Brain microvascular endothelial cell (primary cell): ENCODE measurements at places on chromosomes 7 and 10.
A peak's percentile ranks its signal among the peaks of the same experiment; 100 is the strongest.

GRCh38 chr10:116421815-116422214 is 5.8 kb upstream of the PNLIPRP3 start:
- no peak for DNase-seq

GRCh38 chr7:68544851-68545250 is 1053.4 kb upstream of the AUTS2 start:
- no peak for DNase-seq

DNA sequence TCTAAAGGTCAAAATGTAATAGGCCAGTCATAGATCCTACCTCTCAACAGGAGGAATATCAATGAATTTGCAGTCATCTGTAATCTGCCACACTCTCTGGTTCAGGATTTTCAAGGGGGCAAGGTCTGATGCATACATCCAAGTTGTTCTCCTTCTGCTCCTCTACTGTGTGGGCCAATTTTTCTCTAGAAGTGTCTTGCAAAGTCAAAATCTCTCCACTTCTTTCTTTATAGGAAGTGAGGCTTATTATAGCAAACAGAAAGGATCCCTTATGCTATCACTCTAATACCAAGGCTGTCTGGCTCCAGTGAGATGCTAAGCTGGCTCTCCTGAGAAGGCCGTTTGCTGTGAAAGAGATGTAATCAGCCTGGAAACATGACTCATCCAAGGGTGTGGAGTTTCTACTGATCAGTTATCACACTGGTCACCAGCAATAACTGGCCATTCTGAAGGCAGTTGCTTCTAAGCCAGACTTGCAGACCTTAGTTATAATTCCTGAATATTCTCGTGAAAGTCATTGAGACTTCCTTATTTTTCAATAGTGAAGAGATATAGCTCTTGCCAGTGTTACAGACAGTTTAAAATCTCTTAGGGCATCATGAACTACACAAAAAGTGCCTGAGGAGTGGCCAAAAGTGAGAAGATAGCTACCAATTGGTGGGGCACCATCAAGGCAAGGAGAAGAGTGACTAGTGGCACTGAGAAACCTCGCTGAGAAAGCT is 43.2 kb upstream of the LRGUK start:
- peak; percentile 15 for DNase-seq

GRCh38 chr7:5872326-5872725 is 8.3 kb upstream of the OCM start:
- DNase-seq = no peak

DNA sequence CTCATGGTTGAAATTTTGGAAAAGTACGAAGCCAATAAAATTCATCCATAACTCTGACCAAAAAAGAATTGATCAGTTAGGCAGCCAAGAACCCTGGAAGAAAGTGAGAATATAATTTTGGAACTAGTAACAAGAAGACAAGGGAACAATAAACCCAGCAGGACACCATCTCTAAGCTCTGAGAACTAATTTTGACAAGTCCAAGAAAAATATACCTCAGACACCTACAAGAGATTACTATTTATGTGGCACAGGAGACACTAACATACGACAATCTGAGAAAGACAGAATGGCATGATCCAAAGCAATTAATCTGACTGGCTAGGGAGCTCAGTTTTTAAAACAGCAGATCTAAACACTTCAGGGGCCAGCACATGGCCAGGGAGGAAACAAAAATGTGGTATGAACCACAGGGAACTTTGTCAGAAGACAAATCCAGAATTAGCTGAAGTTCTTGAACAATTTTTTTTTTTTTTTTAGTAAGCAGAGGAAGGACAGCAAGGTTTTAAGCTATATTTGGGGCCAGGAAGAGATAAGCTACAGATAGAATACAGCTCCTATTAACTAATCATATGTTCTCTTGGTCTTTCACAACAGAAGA is 38.9 kb downstream of the PARD3 start:
- DNase-seq = no peak

GRCh38 chr10:111146025-111146640 is 69.3 kb downstream of the ADRA2A start:
- no peak for DNase-seq

DNA sequence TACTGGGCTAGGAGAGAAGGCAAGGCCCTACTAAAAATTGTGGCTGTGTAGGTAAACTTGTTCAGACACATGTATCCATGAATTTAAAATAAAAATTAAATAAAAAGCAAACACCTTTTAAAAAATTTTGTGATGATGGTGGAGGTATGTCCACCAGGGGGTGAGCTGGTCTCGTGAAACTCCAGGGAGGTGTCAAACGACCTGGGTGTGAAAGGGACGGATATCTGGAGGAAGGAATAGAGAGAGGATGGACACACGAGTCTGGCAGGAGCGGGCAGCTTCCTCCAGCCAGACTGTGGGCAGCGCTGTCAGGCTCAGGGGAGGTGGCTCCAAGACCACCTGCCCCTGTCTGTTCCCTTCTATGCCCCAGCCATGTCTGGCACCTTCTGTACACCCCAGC is 34.8 kb upstream of the DMBT1 start:
- no peak for DNase-seq
